ENCODE measurements at places on chromosomes 6 and 20.

DNA sequence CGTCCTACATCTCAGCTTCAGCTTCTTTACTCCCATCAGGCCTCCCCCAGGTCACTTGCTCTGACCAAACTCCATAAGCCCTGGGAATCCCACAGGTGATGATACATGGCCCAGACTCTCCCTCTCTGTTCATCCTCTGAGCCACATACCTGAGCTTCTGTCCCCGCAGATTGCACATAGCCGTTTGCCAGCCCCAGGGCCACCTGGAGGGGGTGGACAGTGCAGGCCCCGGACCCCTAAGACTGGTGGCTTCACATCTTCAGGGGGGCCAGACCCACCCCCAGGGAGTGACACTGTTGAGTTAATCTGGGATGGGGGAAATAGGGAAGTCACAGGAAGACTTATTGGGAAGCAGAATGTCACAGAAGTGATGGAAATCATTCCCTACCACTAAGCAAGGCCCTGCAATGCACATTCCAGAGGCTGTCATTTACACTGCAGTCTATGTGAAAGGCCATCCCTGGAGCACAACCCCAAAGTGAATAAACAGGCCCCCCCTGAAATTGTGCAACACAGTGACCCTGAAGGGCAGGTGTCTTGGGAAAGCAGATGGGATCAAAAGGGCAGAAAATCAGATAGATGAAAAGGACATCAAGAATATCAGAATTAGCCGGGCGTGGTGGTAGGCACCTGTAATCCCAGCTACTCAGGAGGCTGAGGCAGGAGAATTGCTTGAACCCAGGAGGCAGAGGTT, 2.2 kb downstream of the RXRB start:
- DNase-seq: no peak

DNA sequence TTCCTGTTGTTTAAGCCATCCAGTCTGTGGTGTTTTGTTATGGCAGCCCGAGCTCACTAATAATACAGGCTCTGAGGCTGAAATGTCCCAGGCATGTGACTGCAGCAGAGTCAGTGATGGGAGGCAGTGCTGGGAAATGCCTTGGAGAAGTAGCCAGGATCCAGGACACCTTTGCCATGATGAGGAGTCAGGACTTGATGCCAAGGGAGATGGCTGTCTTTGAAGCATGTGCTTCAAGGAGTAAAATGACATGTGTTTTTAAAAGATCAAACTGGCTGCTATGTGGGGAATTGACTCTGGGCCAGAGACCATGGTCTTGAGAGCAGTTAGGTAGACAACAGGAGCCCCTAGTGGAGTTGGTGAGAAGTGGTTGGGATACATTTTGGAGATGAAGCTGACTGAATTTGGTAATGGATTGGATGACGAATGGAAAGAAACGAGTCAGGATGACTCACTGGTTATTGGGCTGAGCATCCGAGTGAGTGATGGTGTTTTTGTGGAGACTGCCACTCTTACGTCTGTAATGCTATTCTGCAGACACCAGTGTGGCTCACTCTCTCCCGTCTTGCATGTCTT, 322.2 kb downstream of the PLCB1 start:
- no peak for DNase-seq

DNA sequence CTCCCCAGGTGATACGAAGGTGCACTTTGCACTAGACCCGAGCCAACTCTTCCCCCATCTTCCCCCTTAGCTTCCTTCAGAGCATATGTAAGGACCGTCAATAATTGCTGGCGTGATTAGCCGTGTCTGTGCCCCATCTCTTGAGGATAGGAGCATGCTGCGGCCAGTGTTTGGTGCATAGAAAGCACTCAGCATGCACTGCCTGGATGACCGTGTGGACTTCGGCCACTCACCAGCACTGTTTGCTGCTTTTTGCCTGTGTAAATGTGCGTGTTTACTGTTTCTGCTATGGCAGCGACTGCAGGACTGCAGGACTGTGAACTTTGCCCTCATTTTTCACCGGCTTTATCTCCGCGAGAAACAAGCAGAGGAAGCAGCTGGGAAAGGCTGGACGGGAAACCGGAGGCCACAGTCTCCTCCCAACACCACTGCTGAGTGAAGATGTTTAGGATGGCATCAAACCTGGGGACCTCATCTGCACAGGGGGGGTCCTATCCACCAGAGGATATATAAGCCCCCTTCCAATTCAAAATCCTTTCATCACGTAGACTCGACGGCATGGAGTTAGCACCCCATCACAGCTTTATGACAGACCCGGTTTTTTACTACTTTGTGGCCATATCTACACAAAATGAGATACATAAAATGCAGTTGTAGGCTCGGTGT, 150.6 kb upstream of the AFDN start:
- DNase-seq: peak; percentile 39

DNA sequence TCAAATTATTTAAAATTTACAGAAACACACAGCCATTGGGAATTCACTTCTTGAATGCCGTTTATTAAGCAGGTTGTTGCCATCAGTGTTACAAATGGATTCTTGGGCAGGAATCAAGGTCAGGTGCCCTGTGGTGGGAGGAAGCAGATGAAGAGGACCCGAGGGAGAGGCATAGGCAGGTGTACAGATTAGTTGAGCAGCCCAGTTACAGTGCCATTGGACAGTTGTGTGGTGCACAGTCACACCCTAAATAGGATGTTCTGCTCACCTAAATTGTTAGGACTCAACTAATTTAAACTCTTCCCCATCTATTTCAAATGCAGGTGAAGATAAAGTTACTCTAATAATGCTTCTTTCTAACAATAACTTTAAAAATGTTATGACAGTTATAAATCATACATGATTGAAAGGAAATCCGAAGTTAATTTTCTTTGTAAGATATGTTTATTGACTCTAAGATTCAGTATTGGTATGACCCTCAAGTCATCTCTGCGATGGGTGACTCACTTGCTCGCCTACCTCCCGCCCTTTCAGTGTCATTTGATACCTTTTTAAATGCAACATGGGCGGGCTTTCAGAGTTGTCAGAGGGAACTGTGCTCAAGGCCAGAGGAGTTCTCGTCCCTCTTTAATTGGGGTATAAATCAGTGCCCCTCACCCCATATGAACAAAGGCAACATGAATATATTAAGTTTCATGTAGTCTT, 35.1 kb downstream of the DSE start:
- DNase-seq: no peak

GRCh38 chr6:159399751-159400221, 230.6 kb downstream of the FNDC1 start:
- no peak for DNase-seq

DNA sequence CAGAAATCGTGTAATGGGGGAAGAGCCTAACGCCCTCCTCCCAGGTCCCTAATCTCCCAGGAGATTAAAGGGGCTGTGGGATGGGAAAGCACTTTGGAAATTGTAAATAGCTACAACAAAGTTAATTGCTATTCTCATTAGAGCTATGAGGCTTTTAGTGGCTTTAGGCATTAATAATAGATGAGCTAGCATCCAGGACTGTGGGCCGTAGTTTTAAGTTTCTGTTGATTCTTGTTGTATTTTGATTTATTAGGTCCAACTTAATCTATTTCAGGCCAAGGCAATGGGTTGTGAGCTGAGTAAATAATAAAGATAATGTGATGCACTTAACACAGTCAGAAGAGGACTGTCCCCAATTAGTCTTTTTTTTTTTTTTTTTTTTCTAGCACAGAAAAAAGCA, 67.7 kb downstream of the ANKRD6 start:
- no peak for DNase-seq

DNA sequence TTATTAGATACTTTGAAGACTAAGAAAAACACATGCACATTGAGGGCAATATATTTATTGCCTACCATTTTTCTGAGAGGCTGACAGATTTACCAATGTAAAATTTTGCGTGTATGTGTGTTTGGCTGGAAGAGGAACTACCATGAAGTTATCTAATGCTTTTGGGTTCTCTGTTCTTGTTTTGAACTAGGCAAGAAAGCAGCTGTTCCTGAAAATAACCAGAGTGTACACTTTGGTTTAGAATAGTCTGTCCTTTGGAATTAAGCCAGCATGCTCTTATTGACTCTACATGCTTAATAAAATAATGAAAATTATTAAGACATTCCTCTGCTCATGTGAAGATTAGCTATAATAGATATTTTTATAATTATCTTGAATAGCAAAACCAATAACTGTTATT, 129.2 kb downstream of the MYB start:
- DNase-seq: no peak

GRCh38 chr20:47729472-47729871, 55.8 kb downstream of the SULF2 start:
- no peak for DNase-seq
